Activated T-helper 1 cell treated with anti-CD3 and anti-CD28 coated beads, Interleukin-12 subunit alpha, Interleukin-12 subunit beta, Interleukin-2, Interleukin-4 antibody, amounts not matched to agents 30 ng/mL and 10 ng/mL and 1 ng/mL, durations not matched to agents 14 hours and 24 hours and 36 hours (primary cell): ENCODE measurements at places on chromosomes 1 and 21.

GRCh38 chr1:30745156-30745833 is 12.3 kb downstream of the LAPTM5 start:
- DNase-seq = no peak

GRCh38 chr21:33015096-33015495 is 10.6 kb upstream of the OLIG2 start:
- DNase-seq = no peak

DNA sequence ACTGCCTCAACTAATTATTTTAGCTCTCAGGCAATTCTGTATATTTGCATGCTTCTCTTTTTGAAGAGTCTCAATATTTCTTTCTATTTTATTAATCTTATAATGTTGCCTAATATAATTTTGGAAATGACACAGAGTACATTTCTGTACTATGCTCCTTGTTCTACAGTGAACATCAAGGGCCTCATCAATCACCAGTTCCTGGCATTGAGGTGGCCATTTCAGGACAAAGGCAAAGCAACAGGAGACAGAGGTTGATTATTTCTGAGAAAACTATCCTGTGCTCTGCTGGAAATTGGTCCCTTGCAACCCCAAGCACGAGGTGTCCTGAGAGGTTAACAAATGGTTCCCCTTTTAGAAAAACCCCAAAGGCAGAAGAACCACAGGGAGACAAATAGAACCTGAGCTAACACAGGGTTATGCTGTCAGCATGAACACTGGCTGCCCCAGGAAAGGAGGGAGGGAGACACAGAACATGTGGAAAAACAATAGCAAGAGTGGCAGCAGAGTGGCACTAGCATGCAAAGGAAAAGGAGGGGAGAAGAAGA is 63.9 kb upstream of the VAV3 start:
- no peak for DNase-seq

DNA sequence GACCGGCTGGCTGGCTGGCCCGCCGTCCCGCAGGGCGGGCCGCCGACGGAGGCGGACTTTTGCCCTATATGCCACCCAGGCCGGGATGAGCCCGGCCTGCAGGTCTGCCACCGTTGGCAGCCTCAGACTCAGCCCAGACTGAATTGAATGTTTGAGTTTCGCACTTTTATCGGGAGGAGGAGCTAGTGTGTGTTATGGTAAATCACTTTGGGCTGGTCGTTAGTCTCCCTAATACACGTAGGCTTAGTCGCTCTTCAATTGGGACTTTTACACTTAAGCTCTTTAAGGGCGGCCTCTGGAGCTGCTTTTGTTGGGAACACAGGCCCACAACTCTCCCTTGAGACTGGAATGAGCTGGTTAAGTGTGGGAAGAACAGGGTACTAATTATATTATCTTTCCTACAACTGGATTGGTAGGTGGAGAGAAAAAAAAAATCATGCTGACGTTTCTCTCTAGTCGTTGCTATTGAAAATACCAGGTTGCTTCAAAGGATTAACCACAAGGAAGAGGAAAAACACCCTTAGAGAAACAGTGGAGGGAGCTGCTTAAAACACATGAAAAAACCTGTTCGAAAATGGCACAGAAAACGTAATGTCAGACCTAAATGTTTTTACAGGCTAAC is 1.4 kb upstream of the IRF2BP2 start:
- peak; percentile 67 for DNase-seq

- DNase-seq = no peak
Observed at GRCh38 chr1:44810101-44810761, 1.9 kb downstream of the BTBD19 start.

- no peak for DNase-seq
Observed at GRCh38 chr1:15177710-15178166, 24.2 kb downstream of the TMEM51 start.

DNA sequence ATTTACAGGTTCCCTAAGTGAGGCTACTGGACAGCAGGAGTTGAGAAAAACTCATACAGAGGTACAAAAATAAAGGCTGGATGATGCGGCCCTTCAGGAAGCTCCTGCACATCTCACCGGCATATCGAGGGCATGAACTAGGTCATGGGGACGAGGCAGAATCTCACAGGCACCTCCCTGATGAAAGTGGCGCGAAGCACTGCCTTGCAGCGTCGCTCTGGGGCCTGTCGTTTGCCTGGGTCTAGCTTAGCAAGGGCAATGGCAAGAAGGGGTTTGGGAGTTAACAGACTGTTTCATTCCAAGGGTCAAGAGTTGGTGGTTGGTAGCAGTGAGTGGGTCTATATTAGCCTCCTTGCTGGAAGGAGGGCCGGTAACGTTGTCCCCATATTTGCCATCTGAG is 103.5 kb upstream of the IRF2BP2 start:
- no peak for DNase-seq
